ENCODE measurements at places on chromosomes 11 and 22. TPM values are rescaled to one million over a fixed set of nuclear protein-coding genes. Genes with fewer than 3 reads are reported as not detected.

The MIOX gene
- polyA plus RNA-seq, result not detected

The CECR2 gene
- 14.2 TPM for polyA plus RNA-seq

The DGCR6 gene
- polyA plus RNA-seq, result 38.5 TPM

The FUT4 gene
- 3.3 TPM for polyA plus RNA-seq

The MRE11 gene
- 12.3 TPM for polyA plus RNA-seq

The OR52H1 gene
- polyA plus RNA-seq, result not detected

The LUZP2 gene
- polyA plus RNA-seq, result 147 TPM

The PNPLA3 gene
- polyA plus RNA-seq, result 8.8 TPM
